Lung (tissue), 17 donors: ENCODE measurements at places on chromosomes 11 and 22. TPM values are rescaled to one million over a fixed set of nuclear protein-coding genes. Genes with fewer than 3 reads are reported as not detected.

Gene PRR5
- 17.3 TPM for total RNA-seq

Gene OLFML1
- 14.9 TPM for total RNA-seq

Gene ZNF280B
- total RNA-seq, result 0.97 TPM

Gene TRIM51
- not detected for total RNA-seq

Gene MYRF
- 41.2 TPM for total RNA-seq

Gene SLC22A6
- total RNA-seq, result not detected

Gene EIF3F
- total RNA-seq, result 209 TPM

Gene NUP160
- 94.1 TPM for total RNA-seq

Gene BEST1
- total RNA-seq, result 4.9 TPM

Gene TRABD
- total RNA-seq, result 70.3 TPM

Gene NEFH
- total RNA-seq, result 0.61 TPM

Gene MS4A6E
- total RNA-seq, result not detected
